ENCODE measurements at places on chromosomes 5 and 9.

DNA sequence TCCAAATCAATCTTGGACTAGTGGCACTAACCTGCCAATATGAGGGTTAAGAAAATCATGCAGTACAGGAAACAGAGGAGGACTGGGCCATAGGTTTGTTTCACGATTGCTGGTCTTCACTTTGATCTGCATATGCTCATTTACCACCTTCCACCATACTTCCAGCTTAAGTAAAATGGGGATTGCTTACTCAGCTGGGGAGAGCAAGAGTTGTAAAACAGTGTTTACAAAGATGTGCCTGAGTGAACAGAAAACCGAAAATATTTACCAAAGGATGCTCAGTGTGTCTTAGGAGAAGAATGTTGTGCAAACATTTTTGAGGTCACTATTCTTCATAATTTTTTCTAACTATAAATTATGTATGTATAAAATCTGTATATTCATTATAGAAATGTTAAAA is 65.1 kb upstream of the DNAH5 start:
- no peak for DNase-seq

- no peak for DNase-seq
Observed at GRCh38 chr5:120632430-120632829, 168.3 kb downstream of the PRR16 start.

DNA sequence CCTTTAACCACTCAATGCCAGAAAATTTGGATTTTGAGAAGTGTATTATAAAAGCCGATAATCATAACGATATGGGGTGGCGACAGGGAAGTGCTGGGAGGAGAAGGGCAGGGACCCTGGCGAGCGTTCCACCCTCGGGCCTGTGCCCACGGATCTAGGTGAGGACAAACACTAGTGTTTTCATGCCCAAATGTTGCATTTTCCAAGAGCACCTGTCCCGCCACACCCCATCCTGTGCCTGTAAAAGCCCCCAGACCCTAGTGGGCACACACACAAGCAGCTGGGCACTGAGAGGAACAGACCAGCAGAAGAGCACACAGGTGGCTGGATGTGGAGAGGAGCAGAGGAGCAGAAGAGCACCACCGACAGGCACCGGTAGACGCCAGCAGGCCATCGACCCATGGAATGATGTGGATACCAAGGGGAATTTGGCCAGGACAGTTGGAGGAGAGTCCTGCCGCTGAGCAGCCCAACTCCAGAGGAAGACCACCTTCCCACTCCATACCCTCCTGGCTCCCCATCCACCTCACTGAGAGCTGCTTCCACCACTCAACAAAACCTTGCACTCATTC is 315.0 kb downstream of the EDIL3 start:
- DNase-seq: no peak

- no peak for DNase-seq
Observed at GRCh38 chr5:157558041-157558595, 17.5 kb downstream of the ADAM19 start.

DNA sequence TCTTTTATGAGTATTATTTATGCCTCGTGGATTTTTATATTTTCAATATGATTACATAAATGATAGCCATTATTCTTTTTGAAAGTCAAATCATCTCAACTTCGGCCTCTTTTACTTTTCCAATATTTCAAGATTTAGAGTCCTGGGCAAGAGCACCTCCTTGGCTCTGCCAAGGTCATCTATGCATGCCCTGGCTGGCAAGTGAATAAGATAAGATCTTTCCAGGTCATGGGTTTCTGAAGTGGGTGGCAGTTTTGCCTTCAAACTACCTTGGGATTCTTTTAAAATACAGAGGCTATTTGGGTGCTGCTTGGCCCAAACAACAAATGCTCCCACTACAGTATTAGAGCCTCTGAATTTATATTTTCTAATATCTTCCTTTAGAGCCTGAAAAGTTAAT is 95.4 kb downstream of the CWC27 start:
- no peak for DNase-seq

GRCh38 chr9:38048316-38048969 is 20.6 kb downstream of the SHB start:
- DNase-seq: no peak

DNA sequence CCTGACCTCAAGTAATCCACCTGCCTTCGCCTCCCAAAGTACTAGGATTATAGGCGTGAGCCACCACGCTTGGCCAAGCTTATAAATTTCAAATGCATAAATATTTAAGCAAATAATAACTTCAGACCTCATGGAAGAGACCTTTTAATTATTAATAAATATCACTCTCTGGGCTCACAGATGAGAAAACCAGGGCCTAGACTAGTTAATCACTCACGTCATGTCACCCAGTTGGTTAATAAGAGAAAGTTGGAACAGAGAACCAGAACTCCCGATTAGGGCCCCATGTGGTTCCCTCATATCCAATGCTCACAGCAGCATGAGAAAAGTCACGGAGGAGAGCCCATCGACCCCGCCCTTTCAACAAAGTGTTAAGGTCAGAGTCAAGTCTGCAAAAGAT is 79.3 kb downstream of the EPB41L4A start:
- no peak for DNase-seq

DNA sequence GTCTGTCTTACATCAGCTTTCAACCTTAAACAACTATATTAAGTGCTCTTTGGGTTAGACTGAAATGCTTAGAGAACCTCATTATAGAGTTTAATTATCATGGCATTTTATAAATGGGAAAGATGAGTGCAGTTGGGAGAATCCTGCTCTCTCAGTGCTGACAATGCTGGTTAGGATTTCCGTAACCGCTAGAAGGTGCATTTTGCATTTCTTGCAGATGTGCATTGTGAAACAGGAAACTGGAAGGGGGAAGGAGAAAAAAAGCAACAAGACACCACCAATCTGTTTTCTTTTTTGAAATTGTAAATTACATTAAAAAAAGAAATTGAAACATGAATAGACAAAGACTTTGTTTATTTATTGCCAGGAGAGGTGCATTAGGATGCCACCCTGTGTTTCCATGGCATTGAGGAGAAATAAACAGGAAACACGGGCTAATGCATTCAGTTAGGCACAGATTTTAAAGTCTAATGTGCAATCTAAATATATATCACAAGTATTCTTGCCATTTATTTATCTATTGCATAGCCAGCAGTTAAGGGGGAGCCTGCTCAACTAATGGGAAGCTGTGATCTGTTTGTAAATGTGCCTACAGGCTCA is 478.9 kb downstream of the PSAT1 start:
- DNase-seq: no peak

GRCh38 chr9:102922526-102922925 is 72.6 kb upstream of the CYLC2 start:
- DNase-seq: no peak

GRCh38 chr9:136831720-136832104 is 10.6 kb upstream of the AJM1 start:
- DNase-seq: no peak

DNA sequence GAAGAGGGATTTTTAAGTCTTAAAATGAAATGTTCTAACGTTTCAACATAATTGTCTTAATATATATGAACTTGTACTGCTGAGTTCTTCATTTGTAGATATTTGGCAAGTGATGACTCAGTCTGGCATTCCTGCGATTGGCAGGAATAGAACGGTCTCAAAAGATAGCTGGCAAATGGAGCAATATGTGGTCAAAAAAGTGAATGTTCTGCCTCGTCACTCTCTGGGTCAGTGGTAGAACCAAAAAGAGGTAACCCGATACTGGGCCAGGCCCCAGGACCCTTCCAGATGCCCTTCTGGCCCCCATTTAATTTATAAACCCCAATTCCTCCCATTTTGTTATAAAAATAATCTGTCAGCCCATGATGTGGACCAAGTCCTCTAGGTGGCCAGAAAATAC is 39.2 kb downstream of the ZNF366 start:
- no peak for DNase-seq

- DNase-seq: no peak
Observed at GRCh38 chr9:135840107-135840506, 67.2 kb downstream of the CAMSAP1 start.

GRCh38 chr5:112479418-112479817 is 60.3 kb upstream of the EPB41L4A start:
- DNase-seq: no peak

GRCh38 chr9:136996361-136997292 is at the start of gene CLIC3:
Gene CLIC3, minus strand, starts transcription at chr9:136996568. Its CDS starts 25 bp downstream, at chr9:136996543.
- DNase-seq: no peak

DNA sequence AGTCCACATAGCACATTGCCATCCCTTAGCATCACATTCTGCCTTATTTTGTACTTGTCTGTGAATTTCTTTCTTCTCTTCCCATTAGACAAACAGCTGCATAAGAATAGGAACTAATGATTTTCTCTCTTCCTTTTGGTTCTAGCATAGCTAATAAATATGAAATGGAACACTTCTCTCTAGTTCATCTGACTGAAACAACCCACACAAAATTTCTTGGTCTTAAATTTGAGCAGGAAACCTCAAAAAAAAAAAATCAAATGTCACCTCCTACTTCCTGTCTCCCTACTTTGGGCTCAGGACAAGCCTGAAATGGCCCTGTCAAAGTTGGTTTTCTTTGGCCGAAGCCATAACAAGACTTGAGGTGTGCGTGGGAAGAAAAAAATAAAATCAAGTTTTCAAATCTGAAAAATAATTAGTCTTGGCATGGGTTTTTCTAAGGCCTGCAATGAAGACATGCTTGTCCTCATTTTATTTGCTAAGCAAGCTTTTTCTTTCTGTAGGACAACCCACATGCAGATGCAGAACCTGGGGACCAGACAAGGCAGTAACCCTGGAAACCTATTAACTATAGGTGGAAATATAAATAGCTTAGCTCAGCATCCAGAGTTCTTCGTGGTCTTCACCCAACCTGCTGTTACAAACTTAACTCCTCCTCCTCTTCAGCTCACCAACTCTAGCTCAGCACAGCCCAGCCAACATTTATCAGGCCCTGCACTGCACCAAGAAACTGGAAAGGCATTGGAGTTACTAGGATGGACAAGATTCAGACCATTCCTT is 523.5 kb upstream of the KLF4 start:
- DNase-seq: no peak

GRCh38 chr5:3622961-3623360 is 27.3 kb downstream of the IRX1 start:
- DNase-seq: no peak

DNA sequence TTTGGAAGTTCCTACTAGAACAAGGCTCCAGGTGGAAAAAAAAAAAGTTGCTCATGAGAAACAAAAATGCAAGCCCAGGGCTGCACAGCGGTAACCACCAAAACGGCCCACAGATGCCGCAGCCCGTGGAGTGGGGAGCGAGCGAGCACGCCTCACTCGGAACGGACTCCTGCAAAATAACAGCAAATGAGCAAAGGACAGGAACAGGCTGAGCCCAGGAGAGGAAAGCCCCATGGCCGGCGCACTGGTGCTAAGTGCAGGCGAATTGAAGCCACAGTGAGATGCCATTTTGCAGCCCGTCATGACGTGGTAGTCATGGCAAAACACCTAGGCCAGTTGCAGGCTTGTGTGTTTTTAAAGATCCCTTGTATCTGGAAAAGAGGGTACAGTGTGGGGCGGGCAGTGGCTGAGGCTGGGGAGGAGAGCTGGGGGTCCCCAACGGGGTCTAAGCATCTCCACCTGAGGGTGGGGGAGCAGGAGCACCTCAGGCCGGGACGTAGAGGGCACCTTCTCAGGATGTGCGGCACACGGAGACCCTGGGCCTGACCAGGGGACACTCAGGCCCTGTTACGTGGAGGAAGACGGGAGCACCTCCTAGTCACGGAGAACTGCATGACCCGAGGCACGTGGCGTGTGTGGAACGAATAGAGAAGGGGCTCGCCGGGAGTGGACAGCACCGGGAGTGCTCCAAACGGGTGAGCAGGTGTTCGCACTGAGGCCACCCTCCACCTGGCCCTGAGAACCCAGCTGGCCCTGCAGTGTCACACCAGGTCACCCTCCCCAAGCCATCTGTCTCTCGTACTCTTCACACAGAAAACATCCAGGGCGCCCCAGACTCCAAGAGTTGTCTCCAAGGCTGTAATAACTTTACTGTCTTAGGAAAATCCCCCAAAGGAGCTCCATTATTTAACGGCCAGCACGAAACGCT is 10.7 kb downstream of the GRM6 start:
- DNase-seq: no peak

DNA sequence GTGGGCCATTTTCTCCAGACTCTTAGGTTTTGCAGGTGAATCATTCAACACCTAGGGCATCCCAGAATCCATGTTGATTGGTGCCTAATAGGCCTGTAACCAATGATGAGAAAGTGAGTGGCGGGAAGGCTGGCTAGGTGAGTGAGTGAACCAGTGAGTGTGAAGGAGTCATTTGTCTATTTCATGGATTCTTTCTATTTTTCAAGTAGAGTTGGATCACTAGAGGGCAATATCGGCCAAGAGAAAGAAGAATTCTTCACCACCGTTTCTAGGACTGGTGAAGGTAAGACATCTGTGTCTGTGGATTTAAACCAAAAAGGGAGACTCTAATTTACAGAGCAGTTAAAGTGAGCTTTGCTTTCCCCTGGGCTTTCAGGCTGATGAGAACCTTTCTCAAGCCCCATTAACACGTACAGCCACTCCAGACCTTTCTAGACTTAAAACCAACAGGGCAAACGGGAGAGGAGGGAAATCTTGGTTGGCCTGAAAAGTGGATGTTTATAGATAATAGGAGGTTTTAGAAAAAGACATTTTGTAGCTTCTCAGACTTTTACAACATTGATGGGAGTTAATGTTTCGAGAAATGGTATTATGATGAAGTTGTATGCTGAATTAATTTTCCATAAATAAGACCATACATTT is 114.3 kb upstream of the IL12B start:
- peak; percentile 24 for DNase-seq

- no peak for DNase-seq
Observed at GRCh38 chr9:77019926-77020412, 514 bp downstream of the FOXB2 start.

DNA sequence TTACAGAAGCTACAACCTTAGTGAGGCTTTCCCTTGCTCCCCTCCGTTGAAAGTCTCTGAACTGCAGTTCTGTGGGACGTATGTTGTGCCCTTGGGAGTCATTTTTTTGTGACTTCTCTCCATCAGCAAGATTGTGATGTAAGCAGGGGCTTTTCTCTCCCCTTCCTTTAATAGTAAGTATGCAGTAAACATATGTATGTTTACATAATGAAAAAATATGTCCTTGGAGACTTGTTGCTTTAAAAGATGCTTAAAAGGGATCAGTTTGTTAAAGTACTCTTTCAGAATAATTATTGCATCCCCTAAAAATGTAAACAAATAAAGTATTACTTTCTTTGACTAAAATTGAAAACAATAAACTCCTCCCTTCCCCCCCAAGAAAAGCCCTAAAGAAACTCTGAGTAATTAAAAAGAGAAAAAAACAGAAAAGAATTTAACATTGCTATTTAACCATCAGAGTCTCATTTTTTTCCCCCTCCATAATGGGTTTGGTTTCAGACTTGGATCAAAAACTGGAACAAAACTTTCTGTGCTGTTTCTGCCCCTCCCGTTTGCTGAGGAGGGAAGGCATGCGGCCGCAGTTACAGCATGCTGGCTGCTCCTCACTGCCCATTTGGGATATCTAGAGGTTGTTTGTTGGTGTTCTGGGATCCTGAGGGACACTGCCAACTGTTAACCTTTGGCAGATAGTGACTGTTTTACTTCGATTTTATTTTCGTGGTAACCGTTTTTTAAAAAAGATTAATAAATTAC is 40.2 kb downstream of the TRIO start:
- no peak for DNase-seq

GRCh38 chr9:97425336-97425972 is 13.6 kb downstream of the TDRD7 start:
- DNase-seq: no peak

GRCh38 chr9:102974530-102974929 is 20.6 kb upstream of the CYLC2 start:
- no peak for DNase-seq
